ENCODE measurements at places on chromosomes 1 and 21.

- DNase-seq, result no peak
Observed at GRCh38 chr1:195466639-195467038, 1141.6 kb downstream of the KCNT2 start.

DNA sequence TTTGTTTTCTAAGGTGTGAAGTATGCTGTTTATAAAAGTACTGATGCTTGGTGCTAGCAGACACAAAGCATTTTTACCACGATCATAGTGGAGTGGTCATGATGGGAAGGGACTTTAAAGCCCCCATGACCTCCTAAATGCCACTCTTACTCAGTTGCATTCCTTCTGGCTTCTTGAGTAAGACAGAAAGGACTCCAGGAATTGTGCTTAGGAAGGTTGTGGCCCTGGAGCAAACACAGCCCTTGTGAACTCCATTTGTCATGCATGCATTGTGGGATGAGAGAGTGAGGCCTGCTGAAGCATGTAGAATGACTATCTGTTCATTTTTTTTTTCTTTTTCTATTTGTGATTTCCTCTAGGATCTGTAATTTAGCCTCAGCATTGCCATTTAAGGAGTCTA is 34.2 kb downstream of the AK5 start:
- no peak for DNase-seq

DNA sequence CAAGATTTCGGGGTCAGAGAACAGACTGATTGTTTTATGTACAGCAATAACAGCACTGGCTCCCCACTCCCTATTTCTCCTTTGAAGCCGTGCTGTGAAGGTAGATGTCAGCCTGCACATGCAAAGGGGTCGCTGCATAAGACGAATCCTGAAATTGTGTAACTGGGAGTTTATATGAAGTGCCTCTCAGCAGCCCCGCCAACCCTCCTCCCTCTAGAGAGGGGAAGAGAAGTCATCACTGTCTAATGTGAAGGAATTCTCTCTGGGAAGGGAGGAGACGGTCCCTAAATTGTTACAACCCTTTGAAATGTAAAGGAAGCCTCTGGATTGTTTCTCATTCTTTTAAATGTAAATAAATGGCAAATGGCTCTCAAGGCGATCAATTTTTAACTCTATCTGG is 545.3 kb downstream of the PLA2G4A start:
- DNase-seq, result no peak

GRCh38 chr1:40988280-40988679 is 8.8 kb downstream of the CTPS1 start:
- no peak for DNase-seq

- DNase-seq, result no peak
Observed at GRCh38 chr1:12600335-12600734, 17.7 kb downstream of the DHRS3 start.

DNA sequence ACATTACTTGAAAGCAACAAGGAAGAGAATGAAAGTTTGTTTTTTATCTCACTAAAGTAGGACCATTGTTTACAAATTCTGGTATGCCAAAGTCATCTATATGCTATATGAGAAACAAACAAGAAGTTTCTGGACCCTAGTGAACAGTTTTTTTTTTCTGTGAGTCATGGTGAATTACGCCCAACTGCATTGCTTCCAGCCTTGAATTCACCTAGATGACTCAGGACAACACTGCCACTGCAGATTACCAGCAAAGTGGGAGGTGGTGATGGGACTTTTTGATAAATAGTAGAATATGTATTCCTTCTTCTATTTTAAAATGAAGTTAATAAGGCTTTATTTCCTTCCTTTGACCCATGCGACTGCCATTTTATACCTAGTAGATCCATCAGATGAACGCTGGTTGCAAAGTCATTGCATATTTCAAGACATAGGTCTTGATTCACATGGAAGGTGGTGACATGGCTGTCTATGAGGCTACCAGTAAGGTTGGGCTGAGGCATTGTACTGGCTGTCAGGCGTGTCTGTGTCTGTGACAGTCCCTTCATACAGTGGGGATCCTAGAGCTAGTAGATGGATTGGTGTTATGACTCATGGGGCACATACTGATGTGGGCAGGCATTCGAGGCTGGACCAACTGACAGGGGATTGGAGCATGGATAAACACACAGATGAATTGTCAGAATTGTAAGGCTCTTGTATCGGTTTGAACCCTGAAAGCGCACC is 49.1 kb upstream of the APOBEC4 start:
- DNase-seq, result no peak

Data from activated CD4-positive, alpha-beta T cell treated with anti-CD3 and anti-CD28 coated beads, Interleukin-10, Interleukin-2, amounts not matched to agents 100 ng/mL and 50 ng/mL, durations not matched to agents 16 hours and 8 hours (primary cell).